Daoy (cell line): ENCODE measurements at places on chromosomes 4 and X. TPM values are rescaled to one million over a fixed set of nuclear protein-coding genes. Genes with fewer than 3 reads are reported as not detected.

DNA sequence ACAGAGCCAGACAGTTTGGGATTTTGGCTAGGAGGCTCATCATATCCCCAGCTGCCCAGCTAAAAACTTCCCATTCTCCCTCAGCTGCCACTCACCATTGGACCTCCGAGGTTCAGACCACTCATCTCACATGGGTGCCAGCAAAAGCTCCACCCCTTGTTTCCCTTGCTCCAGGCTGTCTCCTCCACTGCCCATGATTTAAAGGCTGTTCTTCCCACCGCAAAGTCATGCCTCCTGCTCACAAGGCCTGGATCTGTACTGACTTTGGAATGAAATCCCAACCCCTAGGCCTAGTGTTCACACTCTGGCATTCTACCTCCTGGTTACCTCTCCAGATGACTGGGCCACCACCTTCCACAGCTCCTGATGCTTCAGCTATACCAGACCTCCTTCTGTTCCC lies 142.2 kb upstream of the EOLA2 start:
- no peak for DNase-seq

DNA sequence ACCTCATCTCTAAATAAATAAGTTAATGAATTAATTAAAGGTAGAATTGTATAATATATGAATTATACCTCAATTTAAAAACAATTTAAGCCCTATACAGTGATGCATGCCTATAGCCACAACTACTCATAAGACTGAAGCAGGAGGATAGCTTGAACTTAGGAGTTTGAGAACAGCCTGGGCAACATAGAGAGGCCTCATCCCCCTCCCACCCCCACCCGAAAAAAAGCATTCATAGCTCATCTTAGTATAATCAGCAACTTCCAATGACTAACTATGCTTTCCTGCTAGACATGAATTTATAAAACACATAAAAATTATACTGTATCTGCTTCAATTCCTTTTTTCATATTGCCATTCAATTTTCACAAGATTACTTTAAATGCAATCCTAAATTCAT lies 1.6 kb downstream of the LRBA start:
- no peak for DNase-seq

GRCh38 chr4:182063651-182064050 lies 179.6 kb upstream of the TENM3 start:
- no peak for DNase-seq

GAGE1 gene
- 57.2 and 91.5 TPM in 2 replicates for total RNA-seq

DUSP21 gene
- total RNA-seq = not detected in 2 replicates

PABPC1L2B gene
- total RNA-seq = 0.06 TPM in 1 of 2 replicates, not detected in the other

- peak; percentile 3 for DNase-seq
Observed at GRCh38 chr4:124846306-124846705, 133.8 kb upstream of the ANKRD50 start.
